ENCODE measurements at places on chromosomes 7 and 10.

DNA sequence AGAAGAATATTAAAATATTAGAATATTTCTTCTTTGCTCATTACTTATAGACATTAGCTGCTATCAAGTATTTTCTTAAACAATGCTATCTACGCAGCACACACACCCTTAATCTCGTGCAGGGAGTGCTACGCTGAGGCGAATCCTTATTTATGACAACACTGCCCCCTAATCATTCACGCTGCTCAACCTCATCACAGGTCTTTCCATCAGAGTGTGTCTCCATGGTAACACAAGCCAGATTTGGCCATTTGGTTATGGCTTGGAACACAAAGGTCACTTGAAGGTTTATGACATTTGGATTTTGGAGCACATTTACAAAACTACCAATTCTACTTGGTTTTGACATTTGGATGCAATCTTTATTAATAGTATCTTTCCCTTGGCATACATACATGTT is 45.4 kb upstream of the MYO3A start:
- no peak for DNase-seq

DNA sequence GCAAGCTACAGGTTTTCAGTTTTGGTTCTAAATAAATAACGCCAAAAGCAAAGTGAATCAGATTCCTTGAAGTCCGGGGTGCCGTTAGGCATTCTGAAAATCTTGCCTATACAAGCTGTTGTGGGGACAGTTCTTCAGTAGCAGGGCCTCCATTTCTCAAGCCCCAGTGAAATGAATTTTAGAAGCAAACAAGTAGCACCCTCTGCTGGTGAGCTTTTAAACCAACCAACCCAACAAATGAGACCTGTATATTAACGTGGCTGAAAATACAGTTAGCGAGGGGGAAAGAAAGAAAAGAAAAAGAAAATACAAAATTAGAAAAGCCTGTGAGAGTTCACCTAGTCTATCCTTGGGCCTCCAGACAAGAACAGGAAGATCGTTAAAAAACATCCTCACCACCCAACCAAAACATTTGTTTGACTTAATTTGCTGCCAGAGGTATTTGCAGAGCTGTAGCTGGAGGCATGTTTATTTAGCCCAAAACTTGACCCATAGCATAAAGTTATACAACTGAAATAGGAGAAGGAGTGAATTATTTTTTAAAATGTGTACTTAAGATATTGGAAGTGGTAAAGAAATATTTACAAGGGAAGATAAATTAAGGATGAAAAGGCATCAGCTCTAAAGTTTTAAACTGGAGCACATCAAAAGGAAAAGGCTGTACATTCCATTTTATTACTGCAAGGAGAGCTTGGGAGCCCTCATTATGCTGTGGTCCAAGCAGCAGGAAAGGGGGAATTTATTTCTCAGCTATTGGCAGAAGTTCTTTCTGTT is 98.9 kb downstream of the DYNC1I1 start:
- DNase-seq = no peak

- DNase-seq = no peak
These were observed 257.1 kb downstream of the KLF6 start for GRCh38 chr10:3527869-3528268.

- DNase-seq = no peak
These were observed 29.2 kb downstream of the COPG2 start for GRCh38 chr7:130639388-130639787.
